ENCODE measurements at places on chromosomes 1 and 21.

DNA sequence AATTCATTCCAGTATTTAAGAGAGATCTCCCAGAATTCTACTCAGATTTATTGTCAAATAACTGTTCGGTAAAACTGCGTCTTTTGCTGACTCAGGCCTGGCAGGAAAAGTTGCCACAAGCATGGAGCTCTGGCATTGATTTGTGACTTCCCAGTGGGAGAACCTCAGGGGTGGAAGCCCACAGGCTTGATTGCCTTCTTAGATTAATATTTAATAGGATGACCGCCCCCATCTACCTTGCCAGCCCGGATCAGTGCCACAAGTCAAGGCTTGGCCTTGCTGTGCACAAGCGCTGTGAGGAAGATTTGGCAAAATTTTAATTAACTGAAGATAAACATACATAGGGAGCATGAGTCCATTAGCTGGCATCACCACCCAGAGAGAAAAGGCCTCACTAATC lies 93.5 kb downstream of the LRIG2 start:
- no peak for DNase-seq

DNA sequence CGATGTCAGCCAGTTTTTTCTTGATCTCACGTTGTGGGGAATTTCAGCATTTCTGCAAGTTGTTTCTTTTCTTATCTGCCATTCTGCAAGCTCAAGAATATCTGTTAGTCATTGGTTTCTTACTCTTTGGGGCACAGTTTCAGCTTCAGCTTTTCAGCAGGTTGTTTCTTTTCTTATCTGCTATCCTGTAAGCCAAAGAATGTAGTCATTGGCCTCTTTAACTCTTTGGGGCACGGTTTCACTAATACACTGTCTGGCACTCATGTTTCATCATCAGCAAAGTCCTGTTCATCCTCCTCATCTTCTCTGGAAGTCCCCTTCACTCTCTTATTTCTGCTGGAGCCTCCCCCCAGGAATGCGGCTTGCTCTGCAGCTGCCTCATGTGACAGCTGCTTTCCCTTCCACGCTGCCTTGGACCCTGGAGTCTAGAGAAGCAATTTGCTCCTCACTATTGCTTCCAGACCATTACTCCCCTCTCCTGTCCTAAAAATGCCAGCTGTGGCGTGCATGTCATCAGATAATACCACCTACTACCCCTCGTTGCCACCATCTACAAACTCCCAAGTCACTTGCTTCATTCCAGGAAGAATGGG lies 67.0 kb upstream of the CACNA1E start:
- no peak for DNase-seq

DNA sequence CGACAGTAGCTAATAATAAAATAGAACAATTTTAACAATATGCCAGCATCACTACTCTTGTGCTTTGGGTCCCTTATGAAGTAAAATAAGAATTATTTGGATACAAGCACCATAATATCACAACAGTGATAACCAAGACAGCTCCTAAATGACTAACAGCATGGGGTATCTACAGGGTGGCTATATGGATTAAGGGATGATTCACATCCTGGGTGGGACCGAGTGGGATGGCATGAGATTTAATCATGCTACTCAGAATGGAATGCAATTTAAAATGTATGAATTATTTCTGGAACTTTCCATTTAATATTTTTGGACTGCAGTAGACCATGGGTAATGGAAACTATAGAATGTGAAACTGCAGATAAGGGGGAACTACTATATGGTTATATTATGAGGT lies 28.1 kb upstream of the B3GALNT2 start:
- DNase-seq = peak; percentile 93

GRCh38 chr1:55214934-55215193 lies 300 bp downstream of the USP24 start:
- peak; percentile 49 for DNase-seq

DNA sequence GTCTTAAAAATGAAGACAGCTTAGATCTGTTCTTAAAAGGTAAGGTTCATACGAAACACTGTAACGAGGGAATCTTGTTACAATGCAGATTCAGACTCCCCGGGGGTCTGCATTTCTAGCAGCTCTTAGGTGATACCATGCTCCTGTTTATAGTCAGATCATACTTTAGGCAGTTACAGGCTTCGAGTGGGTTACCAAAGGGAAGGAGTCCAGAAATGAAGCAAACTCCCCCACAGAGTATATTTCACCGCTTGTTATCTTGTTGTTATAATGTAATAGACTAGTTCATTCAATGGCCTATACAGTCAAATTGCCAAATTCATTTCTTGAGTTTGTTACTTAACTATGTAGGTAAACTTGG lies 601.1 kb downstream of the USP25 start:
- DNase-seq = no peak

DNA sequence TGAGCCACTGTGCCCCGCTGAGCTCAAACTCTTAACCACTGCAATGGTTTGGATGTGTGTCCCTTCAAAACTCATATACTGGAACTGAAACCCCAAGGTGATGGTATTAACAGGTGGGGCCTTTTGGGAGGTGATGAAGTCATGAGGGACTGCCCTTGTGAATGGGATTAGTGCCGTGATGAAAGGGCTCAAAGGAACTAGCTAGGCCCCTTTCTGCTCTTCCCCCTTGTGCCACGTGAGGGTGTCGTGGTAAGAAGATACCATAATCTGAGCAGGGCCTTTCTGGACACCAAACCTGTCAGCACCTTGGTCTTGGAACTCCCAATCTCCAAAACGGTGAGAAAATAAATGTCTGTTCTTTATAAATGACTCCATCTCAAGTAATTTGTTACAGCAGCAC lies 45.5 kb upstream of the SPOCD1 start:
- no peak for DNase-seq

- DNase-seq = no peak
Measured at GRCh38 chr1:162389021-162389818, 7.7 kb downstream of the C1orf226 start.

GRCh38 chr1:155133799-155134281 lies 1.8 kb upstream of the SLC50A1 start:
- DNase-seq = no peak

DNA sequence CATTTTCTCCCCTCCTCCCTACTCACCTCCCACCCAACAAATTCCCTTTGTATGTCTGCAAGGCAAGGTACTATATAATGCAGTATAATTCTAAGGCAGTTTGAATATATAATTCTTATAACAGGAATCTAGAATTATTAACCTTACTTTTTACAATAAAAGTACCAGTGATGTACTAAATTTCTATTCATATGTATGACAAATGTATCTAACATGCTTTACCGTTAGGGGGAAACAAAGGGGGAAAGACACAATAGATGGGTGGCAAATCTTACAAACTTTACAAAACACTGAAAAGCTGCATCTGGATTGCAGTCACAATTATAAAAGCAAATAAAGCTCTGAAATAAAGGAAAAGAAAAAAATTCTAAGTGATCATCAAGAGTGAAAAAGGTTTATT lies 2.3 kb downstream of the PIK3R3 start:
- DNase-seq = no peak

Measured in fibroblast of skin of back (primary cell).